ENCODE measurements at places on chromosomes 7 and 10. TPM values are rescaled to one million over a fixed set of nuclear protein-coding genes. Genes with fewer than 3 reads are reported as not detected.

DNA sequence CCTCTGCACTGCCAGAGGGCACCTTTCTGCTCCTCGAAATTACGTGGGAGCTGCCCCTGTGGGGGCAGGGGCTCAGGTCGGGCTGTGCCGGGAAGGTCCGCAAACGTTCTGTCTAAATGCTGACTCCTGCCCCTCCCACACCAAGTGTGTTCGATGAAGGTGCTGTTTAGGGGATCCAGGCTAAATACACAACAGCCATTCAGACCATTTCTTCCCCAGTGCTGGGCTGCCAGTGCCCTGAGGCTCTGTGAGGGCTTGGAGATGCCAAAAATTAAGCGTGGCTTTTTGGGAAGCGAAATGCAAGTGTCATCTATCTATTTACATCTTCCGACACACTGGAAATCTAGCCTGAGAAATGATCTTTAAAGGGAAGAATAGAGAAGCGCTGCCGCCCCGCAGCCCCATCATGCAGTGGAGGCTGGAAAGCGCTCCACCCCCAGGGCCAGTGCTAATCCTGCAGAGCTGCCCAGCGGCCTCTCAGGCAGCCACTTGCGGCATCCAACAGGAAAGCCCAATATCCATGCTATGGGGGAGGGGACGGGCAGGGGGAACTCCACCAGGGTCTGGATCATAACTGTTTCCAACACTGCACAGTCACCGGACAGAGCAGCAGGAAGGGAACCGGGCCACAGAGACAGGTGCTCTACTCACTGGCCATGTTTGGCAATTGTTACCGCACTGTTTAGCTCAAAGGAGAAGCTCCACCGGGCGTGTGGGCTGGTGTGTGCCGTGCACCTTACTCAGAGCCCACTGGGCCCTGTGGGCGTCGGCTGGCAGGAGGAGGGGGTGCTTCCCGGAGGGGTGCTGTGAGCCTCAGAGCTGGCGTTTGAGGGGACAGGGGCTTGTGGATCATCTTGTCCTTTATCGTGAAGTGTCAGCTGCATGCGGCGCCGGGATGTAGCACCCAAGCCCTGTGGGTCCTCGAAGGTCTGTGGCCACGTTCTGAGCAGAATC lies 205.5 kb downstream of the DNAJB6 start:
- no peak overlapping the region for H3K4me3 ChIP-seq
- H3K27ac ChIP-seq, result no peak overlapping the region
- H3K4me1 ChIP-seq, result no peaks in the 10 kb centered on the region
- H3K27me3 ChIP-seq, result no peaks in the 10 kb centered on the region
- DNase-seq, result no peak

GRCh38 chr7:69674701-69675182 lies 76.5 kb downstream of the AUTS2 start:
- no peak for DNase-seq
- peaks cover 52% of the 10 kb centered on the region for H3K4me1 ChIP-seq
- H3K27me3 ChIP-seq, result no peaks in the 10 kb centered on the region

GRCh38 chr7:72408966-72409637 lies 3.0 kb downstream of the CALN1 start:
- no peak overlapping the region for H3K27ac ChIP-seq
- H3K27me3 ChIP-seq, result no peaks in the 10 kb centered on the region
- no peaks in the 10 kb centered on the region for H3K4me1 ChIP-seq
- DNase-seq, result no peak
- no peak overlapping the region for H3K4me3 ChIP-seq

GRCh38 chr7:19944363-19945120 lies 171.1 kb upstream of the TMEM196 start:
- no peaks in the 10 kb centered on the region for H3K36me3 ChIP-seq
- no peak overlapping the region for H3K27ac ChIP-seq
- no peak overlapping the region for H3K4me3 ChIP-seq

- no peak overlapping the region for H3K27ac ChIP-seq
- no peak overlapping the region for H3K4me3 ChIP-seq
- no peaks in the 10 kb centered on the region for H3K4me1 ChIP-seq
- H3K27me3 ChIP-seq, result no peaks in the 10 kb centered on the region
Observed at GRCh38 chr7:157813741-157814661, 477.2 kb downstream of the DNAJB6 start.

The CHRM2 gene
- total RNA-seq, result 30.0 TPM

The ACTR3C gene
- not detected for total RNA-seq

The ETV1 gene
- total RNA-seq, result 15.2 TPM

Data from osteocyte (in vitro differentiated cells).